ENCODE measurements at places on chromosomes 2 and 18.
A peak's percentile ranks its signal among the peaks of the same experiment; 100 is the strongest.

- DNase-seq: no peak
Measured at GRCh38 chr2:230043461-230043860, 25.3 kb downstream of the SLC16A14 start.

GRCh38 chr2:101766871-101767739 is 69.6 kb downstream of the MAP4K4 start:
- no peak for DNase-seq

DNA sequence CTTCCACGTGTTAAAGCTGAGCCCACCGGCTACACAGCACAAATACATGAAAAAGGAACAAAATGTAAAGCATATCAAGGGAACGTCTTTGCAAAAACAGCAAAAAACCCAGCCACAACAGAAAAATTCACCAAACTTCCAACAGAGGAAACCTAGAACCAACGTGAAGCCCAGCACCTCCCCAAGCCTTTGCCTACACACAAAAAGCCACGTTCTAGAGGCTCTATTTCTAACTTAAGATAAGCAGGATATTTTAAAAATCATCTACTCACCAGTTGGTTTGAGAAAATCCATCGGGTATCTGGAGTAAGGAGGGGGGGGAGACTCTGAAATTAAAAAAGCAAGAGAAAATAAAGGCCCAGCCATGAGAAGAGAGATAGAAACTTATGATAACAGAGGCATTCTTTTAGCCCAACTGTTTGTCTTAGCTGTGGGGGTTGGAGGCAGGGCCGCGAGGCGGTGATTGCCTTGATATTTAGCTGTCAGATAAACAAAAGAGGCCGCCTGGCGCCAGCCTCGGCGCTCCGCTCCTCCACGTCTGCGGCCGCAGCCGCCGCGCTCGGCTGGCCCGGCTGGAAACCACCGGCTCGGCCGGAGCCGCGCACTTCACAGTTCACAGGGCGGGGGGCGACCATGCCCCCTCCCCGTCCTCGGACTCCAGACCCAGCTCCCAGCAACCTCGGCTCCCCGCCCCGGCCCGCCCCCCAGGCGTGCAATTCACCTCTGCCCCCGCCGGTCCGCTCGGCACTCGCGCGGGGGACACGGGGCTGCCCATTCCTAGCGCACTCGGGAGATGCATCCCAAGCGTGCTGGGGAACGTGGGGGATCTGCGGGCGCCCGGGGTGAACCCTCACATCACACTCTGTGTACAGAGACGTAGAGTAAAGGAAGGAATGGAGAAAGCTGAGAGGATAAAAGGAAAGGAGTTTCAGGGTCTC is 2.4 kb downstream of the SMAD7 start:
- DNase-seq: peak; percentile 70

- peak; percentile 65 for DNase-seq
Measured at GRCh38 chr2:174025271-174026121, 60.3 kb upstream of the SP3 start.

DNA sequence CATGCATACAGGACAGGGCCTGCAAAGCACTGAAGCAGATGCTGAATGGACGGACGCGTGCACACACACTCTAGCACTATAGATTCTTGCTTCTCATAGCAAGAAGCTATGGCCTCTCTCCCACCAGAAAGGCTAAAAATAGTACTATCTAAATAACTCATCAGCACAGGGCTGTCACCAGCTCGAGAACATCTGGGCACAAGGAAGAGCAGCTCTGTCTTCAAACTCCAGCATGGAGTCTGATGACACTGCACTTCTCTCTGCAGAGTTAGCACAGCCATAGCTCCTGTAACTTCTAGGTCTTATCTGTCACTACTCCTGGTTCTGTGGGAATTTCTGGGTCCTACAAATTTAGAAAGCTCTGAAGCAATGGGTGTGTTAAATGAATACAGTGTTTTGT is 123.5 kb downstream of the MYO5B start:
- DNase-seq: no peak

DNA sequence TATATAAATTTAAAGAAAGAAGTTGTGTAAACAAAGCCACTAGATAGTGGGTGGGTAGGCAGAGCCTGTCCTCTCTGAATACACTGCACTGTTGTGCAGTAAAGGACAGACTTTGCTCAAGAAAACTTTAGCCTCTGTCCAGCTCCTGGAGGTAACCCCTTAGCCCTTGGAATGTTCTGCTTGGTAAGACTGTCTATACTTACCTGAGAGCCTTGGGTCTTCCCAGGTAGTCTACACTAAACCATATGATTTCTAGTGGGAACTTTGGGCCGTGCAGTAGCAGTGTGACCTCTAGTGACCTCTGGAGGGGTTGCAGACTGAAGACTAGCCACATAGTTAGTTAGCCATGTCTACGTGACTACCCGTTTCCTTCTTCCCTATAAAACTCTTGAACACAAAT is 678.3 kb upstream of the NRXN1 start:
- peak; percentile 9 for DNase-seq

DNA sequence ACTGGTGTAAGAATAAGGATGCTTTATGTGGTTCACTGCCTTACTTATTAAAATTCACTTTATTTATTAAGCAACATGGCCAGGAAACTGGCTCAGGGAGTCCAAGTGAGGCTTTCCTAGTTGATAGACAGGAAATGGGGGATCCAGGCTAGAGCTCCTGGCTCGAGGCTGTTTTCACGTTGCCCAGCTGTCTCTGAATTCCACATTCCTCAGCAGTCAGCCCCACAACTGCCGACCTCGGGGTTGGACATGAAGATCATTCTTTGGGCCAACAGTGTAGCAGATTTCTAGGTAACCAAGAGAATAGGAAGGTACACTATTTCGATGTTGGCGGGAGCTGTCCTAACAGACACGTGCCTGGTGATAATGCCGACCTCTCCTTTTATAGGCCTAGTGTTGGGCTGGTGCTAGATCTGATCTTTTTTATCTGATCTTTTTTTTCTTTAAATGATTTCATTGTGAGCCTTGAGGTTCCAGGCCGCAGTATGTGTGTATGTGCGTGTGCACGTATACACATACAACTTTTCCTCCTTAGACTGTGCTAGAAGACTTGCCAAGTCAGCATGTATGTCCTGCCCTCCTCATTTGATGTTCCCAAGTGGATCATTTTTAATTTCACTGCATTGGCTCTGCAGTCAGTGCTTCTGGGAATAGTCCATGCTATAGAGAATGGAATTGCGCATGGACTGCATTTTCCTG is 103.5 kb downstream of the CABLES1 start:
- DNase-seq: no peak

GRCh38 chr2:9232166-9232479 is 25.5 kb downstream of the ASAP2 start:
- no peak for DNase-seq

DNA sequence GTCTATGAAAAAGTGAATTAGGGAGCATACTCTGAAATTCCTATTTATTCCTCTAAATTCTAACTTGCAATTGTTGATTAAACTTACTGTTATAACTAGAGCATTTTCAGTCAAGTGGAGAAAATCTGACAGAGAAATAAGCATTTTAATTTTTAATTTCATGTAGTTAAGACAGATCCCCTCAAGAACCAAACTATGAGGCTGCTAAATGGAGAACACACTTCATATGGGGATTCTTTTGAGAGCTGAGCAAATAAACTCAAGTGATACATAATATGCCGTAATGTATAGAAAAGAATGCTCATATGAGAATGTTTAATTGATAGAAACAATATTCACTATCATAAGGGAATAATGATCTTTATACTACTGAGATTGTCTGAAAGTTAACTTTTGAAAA is 340.8 kb downstream of the ERBB4 start:
- no peak for DNase-seq

All from transverse colon (tissue), 4 donors.